Kasumi-1 (cell line): ENCODE measurements at places on chromosomes 11 and 22.

GRCh38 chr11:93791493-93791892 is 7.4 kb downstream of the MED17 start:
- no peak for DNase-seq

GRCh38 chr11:132840191-132840590 is 692.1 kb downstream of the OPCML start:
- DNase-seq: no peak

DNA sequence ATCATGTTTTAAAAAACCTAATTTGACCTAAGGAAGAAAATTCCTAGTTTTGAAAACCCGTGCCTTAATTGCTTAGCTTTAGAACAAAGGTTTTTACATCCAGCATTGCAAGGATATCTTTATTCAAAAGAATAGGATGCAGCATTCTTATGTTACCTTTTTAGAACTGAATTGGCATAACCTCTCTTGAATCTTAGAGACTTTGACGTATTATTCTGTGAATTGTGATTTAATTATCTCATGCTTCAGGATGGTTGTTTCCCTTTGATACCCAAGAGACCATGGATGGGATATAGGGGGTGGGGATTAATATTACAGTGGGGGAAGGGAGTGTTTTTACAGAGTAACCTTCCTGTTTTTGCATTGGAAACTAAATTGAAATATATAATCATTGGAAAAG is 49.4 kb downstream of the ARHGEF12 start:
- DNase-seq: no peak

DNA sequence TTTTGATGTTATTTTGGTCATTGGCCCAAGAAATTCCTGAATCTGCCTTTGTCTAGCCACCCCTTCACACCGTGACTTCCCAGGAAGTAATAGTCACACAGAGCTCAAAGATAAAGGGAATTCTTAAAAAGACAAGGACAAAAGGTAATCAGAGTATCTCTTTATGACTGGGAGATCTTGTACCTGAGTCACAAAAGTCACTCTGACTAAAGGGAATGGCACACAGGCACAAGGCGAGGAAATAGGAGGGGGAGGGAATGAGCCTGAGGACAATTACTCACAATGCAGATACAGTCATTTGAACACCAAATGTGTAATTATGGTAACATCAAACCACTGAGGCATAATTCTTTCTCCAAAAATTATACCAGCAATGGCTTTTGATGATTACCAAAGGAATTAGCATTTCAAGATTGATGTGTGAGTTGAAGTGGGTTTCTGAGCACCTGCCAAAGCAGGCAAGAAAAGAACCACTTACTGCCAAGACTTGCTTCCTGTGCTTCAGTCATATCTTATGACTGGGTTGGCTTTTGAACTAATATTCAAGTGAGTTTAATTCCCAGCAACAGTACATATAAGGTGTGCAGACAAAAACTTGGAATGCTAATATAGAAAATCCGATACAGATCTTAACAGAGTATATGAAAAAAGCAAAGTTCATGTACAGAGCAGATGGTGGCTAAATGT is 856.4 kb downstream of the LRRC4C start:
- DNase-seq: no peak

- no peak for DNase-seq
Measured at GRCh38 chr22:47006433-47006832, 244.0 kb downstream of the TBC1D22A start.

DNA sequence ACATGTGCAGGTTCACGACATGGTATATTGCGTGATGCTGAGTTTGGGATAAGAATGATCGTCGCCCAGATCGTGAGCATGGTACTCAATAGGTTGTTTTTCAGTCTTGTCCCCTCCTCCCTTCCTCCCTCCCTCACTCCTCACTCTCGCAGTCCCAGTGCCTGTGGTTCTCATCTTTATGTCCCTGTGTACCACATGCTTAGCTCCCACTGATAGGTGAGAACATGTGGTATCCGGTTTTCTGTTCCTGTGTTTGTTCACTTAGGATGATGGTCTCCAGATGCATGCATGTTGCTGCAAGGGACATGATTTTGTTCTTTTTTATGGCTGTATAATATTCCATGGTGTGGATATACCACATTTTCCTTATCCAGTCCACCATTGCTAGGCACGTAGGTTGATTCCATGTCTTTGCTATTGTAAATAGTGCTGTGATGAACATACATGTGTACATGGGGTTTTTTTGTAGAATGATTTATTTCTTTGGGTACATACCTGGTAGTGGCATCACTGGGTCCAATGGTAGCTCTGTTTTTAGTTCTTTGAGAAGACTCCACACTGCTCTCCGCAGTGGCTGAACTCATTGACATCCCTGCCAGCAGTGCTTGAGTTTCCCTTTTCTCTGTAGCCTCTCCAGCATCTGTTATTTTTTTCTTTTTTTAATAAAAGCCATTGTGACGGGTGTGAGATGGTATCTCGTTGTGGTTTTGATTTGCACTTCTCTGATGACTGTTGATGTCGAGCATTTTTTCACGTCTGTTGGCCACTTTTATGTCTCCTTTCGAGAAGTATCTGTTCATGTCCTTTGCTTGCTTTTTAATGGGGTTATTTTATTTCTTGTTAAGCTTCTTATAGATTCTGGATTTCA is 16.4 kb downstream of the ZBED4 start:
- DNase-seq: no peak

DNA sequence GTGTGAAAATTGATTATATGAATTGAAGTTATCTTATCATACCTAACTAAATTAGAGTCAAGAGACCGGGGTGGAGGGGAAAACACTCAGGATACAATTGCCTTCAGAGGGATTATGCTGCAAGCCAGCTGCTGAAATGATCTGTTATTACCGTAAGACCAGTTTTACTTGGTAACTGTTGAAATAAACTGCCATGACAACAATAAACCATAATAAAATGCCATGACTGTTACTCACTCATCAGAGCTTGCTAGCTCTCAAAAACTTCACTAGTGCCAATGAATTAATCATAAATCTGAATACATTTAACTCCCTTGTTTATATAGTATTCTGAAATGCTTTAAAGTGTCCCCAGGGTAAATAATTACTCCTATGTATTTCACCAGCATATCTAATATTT is 68.2 kb downstream of the CASP12 start:
- DNase-seq: no peak
